ENCODE measurements at places on chromosomes 3 and 15. TPM values are rescaled to one million over a fixed set of nuclear protein-coding genes. Genes with fewer than 3 reads are reported as not detected.

Gene SLC6A1
- total RNA-seq = not detected

Gene WDR72
- total RNA-seq = not detected

DNA sequence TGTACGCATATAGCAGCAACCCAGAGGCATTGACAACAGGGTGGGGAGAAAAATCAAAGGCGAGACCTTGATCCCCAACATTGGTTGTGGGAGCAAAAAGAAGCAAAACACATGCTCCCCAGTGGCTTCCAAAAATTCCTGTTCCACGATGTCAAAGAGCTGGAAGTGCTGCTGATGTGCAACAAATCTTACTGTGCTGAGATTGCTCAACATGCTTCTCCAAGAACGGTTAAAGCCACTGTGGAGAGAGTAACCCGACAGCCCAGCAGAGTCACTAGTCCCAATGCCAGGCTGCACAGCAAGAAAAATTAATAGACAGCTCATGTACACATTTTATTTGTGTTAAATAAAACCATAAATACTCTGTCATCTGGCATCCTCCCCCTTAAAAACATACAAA, 179.9 kb upstream of the PFN2 start:
- no peak for DNase-seq

GRCh38 chr3:100665230-100665629, 44.1 kb upstream of the TFG start:
- DNase-seq = no peak

DNA sequence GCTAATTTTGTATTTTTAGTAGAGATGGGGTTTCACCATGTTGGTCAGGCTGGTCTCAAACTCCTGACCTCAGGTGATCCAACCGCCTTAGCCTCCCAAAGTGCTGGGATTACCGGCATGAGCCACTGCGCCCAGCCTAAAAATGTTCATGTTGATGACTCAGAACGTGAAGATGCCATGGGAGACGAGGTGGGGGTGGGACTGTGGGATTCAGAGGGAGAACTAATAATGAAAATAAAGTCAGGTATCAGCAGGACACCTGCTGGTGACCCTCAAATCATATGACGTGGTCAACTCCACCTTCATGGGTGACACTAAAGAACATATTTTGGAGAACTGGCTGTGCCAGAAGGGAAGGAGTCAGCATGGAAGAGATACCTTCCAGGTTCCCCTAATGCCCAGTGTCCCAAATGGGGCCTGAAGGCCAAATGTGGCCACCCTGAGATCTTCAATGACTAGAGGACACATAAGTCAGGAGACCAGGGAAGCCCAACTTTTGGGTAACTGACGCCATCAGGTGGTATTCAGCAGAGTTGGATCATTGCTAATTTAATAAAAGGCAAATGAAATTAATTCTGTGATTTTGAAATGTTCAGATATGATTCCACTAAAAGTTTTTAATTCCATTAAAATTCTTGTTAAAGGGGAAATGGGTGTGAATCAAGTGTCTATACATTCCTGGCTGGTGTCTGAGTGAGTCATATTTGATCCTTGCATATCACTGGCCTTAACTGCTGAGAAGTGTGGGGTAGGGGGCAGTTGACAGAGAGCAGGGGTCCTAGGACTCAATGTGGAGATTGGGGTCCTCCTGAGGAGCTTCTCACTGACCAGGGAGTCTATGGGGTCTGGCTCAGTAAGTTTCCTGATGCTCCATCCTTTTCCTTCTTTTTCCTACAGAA, 88.6 kb upstream of the GSK3B start:
- no peak for DNase-seq

GRCh38 chr15:58701376-58701775, 48.1 kb downstream of the ADAM10 start:
- no peak for DNase-seq

DNA sequence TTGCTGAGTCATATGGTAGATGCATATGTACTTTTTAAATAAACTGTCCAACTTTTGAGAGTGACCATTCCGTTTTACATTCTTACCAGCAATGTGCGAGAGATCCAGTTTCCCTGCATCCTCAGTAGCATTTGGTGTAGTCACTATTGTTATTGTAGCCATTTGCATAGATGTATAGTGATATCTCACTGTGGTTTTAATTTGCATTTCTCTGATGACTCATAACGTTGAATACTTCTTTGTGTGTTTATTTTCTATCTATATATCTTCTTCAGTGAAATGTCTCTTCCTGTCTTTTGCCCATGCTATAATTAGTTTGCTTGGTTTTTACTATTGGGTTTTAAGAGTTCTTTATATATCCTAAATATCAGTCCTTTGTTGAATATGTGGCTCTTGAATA, 255.7 kb upstream of the GRM7 start:
- no peak for DNase-seq

DNA sequence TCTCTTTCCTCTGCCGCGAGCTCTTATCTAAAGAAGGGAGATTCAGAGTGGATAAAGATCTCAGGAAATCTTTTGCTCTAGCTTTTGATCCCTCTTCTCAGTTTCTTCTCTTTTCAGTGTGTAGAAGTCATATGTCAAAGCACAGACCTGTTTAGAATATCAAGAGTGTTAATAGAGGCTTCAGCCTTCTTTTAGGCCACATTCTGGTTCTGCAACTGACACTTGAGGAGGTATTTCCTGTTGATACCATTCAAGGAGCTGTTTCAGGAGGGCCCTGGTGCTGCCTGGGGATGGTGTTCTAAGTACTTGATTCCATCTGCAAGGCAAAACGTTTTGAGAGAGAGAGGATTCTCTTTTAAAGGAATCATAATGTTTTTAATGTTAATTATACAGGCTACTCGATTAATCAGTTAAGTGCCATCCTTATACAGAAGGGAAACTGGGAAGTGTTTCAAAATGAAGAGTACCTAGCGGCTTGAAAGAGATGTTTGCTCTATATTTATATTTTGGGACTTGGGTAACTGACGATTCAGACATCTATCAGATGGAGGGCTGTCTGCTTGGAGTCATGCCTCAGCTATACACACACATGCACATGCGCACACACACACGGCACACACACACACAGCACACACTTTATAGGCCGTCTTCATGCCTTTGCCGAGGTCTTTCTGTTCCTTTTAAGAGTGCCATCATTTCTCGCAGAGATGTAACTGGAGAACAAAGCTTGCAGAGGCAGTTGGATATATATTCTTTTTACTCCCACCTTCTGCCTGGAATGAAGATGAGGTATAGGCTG, 313.9 kb downstream of the PTPRG start:
- no peak for DNase-seq

- no peak for DNase-seq
Measured at GRCh38 chr15:75732177-75732808, 19.6 kb upstream of the CSPG4 start.

Data from glomerular endothelial cell (primary cell).